AG09319 (cell line): ENCODE measurements at places on chromosomes 3 and 15.

- no peak for DNase-seq
Measured at GRCh38 chr15:78077871-78078210, 330 bp upstream of the TBC1D2B start.

DNA sequence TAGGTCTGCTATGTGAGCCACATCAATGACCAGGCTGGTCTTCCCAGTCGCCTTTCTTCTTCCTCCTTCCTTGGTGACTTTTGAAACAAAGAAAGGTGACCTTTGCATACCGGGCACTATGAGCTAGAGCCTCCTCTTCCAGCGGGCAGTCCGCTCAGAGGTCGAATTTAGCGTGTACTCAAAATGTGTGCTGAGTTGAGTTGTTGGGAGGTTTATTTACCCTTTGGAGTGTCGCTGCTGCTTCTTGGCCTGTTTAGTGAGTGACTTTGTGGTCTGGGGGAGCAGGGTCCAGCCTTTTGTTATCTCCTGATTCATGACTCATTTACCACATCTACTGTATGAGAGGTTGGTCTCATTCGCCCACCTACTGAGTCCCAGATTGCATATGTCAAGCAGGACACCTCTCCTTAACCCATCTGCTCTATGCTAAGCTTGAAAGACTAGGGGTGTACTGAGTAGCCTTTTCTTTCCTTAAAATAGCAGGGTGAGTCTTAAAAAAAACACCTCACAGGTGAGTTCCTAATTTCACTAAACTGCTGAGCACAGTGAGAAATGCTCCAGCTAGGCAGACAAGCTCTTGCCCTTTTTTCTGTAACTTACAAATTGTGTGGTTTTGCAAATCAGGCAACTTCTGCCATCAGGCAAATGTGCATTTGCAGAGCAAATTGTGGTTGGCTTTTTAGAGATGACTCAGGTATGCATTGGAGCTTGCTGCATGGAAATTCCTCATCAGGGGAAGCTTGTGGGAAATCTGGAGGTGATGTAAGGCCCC lies 3.2 kb upstream of the SIAH2 start:
- DNase-seq, result no peak

GRCh38 chr3:120649830-120650233 lies 32.2 kb downstream of the HGD start:
- DNase-seq, result no peak

GRCh38 chr3:150495149-150495548 lies 51.1 kb downstream of the SERP1 start:
- DNase-seq, result no peak

DNA sequence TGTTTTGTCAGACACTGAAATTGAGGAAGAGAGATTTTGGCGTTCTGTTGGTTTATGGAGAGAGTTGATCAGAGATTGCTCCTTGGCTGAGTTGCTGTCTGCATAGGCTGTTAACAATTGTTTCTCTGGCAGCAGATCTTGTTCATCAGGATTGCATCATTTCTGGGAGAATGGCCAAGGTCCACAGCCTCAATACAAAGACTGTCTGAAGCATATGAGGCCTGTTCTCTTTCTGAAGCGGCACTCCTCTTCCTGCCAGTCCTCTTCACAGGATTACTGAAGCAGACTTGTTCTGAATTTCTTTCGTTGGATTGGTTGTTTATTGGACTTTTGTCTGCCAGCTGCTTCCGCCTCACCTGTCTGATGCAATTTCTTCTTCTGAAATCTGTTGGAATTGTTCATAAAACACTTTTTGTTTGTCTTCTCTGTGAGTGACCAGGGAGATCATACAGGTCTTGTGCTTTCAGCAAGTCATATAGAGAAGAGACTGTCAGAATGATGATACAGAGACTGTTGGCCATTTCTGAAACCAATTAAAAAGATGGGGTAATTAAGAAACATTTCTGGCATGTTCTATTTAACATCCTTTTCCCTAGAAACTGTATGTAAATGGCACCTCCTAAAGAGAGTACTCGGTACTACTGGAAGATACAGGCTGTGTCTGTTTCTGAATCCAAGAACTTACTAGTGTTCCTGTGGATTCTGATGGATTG lies 25.5 kb downstream of the SETD5 start:
- peak; percentile 93 for DNase-seq

DNA sequence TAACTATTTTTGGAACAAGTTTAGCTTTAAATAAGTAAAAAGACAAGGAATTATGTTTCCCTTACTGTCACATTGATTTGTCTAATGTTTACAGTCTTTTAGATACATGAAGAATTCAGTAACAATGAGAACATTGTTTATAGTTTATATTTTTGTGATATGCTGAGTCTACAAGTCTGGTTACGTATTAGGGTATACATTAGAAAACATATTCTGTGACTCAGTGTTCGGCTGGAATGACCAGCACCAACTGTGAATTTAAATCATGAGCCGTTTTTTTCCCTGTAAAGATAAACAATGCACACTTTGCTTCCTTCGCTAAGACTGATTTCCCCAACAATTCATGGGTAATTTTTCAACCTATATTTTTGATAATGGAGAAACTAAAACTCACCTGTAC lies 131.5 kb downstream of the DUT start:
- DNase-seq, result no peak

DNA sequence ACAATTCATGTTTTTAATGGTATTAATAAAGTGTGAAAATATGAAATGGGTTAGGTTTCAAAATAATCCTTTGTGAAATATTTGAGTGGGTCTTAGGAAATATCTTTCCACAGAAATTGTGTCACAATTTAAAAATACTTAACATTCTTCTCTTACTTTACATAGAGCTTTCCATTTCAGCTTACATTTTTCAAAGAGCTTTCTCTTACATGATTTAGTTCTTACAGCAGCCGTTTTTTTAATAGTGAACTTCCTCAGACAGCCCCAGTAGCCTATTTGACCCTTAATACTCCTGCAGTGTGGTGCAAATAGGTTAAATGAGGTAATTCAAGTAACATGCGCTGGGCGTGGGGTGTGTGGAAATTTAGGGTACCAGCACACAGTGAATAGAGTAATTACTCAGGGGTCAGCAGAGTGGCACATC lies 21.8 kb downstream of the P2RY12 start:
- no peak for DNase-seq

DNA sequence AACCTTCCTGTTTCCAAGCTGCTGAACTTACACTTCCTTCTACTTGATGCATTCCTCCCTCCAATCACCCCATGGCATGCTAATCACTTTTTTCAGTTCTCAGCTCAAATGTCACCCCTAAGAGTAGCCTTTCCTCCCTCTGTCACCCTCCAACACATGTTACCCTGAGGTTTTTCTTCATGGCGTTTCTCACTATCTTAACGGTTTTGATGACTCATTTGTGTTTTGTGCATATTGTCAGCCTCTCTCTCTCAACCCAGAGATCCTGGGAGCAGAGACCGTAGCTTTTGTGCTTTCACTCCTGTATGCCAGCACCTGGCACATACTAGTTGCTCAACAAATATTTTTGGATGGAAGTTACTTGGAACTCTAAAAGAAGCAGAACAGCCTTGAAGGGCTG lies 24.5 kb downstream of the LRRC3B start:
- DNase-seq, result no peak

DNA sequence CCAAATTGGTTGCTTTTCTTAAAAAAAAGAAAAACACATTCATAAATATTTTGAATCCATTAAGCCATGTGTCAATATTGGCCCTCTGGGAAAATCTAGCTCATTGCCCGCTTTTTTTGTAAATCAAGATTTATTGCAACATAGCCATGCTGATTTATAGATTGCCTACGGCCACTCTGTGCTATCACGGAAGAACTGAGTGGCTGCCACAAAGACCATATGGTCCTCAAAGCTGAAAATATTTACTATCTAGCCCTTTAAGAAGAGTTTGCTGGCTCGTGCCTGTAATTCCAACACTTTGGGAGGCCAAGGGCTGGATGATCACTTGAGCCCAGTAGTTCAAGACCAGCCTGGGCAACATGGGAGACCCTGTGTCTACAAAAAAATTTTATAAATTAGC lies 45.9 kb downstream of the IL5RA start:
- DNase-seq, result no peak

GRCh38 chr15:85477061-85477460 lies 96.7 kb downstream of the AKAP13 start:
- no peak for DNase-seq

DNA sequence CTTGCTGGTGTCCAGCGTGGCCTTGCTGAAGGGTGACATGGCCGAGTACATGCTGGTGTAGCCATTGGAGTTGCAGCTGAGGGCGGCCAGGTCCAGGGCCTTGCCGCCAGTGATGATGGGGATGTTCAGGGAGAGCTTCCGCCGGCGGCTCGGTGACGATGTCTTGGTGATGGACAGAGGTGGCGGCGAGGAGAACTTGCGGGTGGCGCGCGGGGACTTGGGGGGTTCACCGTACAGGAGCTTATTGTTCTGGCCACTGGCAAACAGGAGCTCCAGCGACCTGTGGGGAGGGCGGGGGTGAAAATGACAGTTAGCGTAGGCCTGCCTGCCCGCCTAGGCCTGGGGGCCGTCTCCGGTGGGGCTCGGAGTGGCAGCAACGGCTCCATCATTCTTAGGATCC lies 59.0 kb upstream of the CTSH start:
- no peak for DNase-seq
